IMR-90 (cell line): ENCODE measurements at places on chromosomes 16 and 17. TPM values are rescaled to one million over a fixed set of nuclear protein-coding genes. Genes with fewer than 3 reads are reported as not detected.

- no peaks in the 10 kb centered on the region for H3K27me3 ChIP-seq
- H3K4me3 ChIP-seq: no peak overlapping the region
- no peak for DNase-seq
- no peaks in the 10 kb centered on the region for H3K4me1 ChIP-seq
- H3K36me3 ChIP-seq: no peaks in the 10 kb centered on the region
Measured at GRCh38 chr16:73473713-73474112, 425.8 kb upstream of the ZFHX3 start.

DRG2 gene
- 35.6 and 43.6 TPM in 2 replicates for total RNA-seq

DNA sequence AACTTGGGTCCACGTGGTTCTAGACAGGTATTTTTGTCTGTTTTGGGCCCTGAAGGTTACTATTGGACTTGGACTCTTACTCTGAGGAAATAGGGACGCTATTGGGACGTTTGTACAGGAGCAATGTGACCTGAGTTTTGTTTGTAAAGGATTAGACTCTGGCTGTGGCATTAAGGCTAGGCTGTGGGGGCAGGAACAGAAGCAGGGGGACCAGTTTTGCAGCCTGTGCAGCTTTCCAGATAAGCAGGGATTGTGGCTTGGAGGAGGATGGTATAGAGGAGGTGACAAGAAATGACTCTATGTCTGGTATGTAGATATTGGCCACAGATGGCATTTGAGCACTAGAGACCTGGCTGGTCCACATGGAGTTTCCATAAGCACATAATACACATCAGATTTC, 12.8 kb downstream of the NOD2 start:
- no peaks in the 10 kb centered on the region for H3K36me3 ChIP-seq
- no peaks in the 10 kb centered on the region for H3K4me1 ChIP-seq
- H3K27ac ChIP-seq: no peak overlapping the region
- no peak overlapping the region for H3K4me3 ChIP-seq
- DNase-seq: no peak

GRCh38 chr16:2786061-2786825, 1.1 kb downstream of the PRSS33 start:
- no peaks in the 10 kb centered on the region for H3K36me3 ChIP-seq
- no peak overlapping the region for H3K27ac ChIP-seq
- H3K4me3 ChIP-seq: no peak overlapping the region
- no peaks in the 10 kb centered on the region for H3K4me1 ChIP-seq
- DNase-seq: no peak
- H3K27me3 ChIP-seq: peaks cover 66% of the 10 kb centered on the region
